Hippocampal formation (tissue), 2 donors: ENCODE measurements at places on chromosomes 7 and 10.

GRCh38 chr7:82441669-82442478 lies 1.7 kb downstream of the CACNA2D1 start:
- no peak for DNase-seq

DNA sequence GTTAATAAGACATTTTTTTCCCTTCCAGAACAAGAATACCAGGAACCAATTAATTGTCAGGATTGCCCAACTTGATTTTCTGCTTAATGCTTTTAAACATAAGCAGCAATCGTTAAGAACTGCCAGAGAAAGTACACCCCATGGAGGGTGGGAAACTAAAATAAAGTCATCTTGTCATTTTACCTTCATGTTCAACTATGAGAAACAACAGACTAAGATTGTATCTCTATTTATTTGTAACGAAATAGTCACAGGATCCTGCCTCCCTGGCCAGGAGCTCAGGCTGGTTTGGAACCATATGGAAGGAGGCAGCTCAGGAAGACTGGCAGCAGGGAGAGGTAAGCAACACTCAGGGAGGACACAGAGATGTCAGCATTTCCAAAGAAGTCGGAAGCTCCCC lies 129.6 kb downstream of the TNS3 start:
- DNase-seq = no peak

- DNase-seq = no peak
Measured at GRCh38 chr10:22301193-22301592, 15.0 kb upstream of the COMMD3 start.

DNA sequence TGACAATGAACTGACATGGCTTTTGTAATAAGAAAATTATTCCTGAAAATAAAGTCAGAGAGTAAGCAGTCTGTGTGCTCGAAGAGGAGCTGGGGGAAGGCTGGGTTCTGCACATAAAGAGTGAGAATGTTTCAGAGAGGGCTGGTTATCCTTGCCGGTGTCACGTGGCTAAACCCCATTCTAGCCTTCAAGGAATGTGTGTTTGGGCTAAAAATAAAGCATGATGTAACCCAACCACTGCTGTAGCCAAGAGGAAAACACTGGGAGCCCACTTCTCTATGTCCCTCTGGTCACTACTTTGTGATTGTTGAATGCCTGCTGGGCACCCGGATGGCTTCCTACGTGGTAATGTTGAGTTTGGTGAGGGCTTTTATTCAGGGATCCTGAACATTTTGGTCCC lies 23.5 kb downstream of the WDFY4 start:
- no peak for DNase-seq

- DNase-seq = no peak
Measured at GRCh38 chr10:113524120-113524519, 28.7 kb upstream of the HABP2 start.

GRCh38 chr10:63832686-63833085 lies 311.5 kb downstream of the REEP3 start:
- no peak for DNase-seq
